ENCODE measurements at places on chromosomes 5 and 9. TPM values are rescaled to one million over a fixed set of nuclear protein-coding genes. Genes with fewer than 3 reads are reported as not detected.

GRCh38 chr9:116695438-116695837 is 8.3 kb downstream of the TRIM32 start:
- DNase-seq = no peak

DNA sequence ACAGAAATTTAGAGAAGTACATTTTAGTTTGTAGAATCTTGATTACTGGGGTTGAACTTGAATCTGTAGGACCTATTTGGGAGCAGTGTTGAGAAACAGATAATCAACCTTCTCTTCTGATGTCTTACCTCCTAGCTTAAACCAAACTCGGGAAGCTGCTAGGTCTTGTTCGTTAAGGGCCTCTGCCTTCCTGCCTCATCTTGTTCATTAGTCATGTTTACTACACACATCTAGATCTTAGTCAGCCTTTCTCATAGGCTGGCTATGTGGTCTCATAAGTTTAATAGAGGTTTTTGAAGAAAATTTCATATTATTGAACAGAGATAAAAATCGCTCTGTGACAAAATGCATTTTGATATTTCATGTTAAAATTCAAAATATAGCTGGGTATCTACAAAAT is 331.0 kb upstream of the EDIL3 start:
- no peak for DNase-seq

- peak; percentile 42 for DNase-seq
These were observed 17.5 kb upstream of the ROPN1L start for GRCh38 chr5:10424124-10424731.

DNA sequence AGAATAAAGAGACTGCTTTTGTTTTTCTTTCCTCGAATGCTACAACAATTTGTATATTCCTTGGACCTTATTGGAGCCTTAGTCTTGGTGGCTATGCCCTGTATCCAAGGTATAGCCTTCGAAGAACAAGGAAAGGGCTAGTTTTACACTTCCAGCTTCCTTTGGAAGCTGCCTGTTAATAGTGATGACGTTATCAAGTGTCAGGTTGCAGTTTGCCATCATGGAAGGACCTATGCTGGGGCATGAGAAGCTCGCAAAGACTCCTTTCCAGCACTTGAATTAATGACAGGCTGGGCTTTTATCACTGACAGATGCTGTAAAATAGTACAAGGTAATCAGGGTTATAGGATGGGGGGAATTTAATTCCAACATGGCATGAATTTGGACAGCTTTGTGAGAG is 157.9 kb downstream of the KDM4C start:
- DNase-seq = no peak

DNA sequence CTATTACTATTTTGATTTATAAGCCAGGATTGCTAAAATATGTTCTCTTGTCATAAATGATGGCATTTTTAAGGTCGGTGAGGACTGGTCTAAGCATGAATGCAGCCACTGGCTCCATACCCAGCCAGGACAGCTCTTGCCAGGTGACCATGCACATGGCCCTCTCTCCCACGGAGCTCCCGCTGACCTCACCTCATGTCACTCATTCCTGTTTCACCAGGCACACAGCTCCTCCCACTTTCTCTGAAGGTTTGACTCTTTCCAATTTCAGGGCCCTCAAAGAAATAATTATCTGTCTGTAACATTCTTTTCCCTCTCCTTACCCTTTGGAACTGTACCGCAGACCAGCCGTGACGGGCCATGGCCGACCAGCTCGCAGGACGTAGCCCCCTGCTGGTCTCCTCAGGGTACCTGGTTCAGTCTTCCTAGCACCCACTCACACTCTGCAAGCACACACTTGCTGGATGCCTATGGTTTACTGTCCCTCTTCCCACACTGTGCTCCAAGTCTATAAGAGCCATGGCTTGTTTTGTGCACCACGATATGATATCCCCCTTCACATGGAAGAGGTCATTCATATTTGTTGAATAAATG is 72.5 kb downstream of the LIFR start:
- DNase-seq = no peak

The UGT3A1 gene
- not detected for total RNA-seq

- DNase-seq = no peak
These were observed 145.8 kb downstream of the ZDHHC21 start for GRCh38 chr9:14547245-14548060.

DNA sequence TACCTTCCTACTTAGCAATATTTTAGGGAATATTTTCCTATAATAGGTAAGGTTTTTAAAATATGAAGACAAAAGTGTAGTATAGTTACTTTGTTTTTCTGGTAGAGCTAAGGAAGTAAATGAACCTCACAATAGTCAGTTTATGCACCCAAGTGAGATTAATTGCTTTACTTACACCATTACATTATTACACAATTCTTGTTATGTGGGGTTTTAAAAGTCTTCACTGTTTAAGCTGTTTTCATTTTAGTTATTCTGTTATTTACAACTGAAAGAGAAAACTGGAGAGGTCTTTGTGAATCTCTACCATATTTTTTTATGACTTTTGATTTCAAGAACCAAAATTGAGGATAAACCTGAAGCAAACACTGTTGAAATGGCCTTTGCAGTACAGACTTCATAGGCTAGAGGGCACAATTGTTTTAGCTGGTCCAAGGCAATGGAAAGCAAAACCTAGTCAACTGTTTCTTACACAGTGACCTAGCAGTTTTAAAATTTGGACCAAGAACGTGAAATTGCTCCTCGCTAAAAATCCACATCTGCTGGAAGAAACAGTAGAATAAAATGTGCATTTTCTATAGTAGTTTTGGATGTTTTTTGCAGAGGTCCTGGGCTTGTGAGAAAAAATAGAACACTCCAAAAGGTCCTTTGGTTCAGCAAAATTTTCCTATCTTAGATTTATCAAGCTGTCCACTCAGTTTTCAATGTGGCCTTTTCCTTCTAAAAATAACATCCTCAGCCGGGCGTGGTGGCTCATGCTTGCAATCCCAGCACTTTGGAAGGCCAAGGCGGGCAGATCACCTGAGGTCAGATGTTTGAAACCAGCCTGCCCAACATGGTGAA is 66.4 kb upstream of the FER start:
- peak; percentile 86 for DNase-seq
